ENCODE measurements at places on chromosomes 5 and 9. TPM values are rescaled to one million over a fixed set of nuclear protein-coding genes. Genes with fewer than 3 reads are reported as not detected.

GRCh38 chr9:116516456-116516855, 170.6 kb upstream of the TRIM32 start:
- H3K36me3 ChIP-seq: no peaks in the 10 kb centered on the region
- H3K27ac ChIP-seq: no peak overlapping the region
- H3K4me1 ChIP-seq: no peaks in the 10 kb centered on the region
- no peak overlapping the region for H3K4me3 ChIP-seq

DNA sequence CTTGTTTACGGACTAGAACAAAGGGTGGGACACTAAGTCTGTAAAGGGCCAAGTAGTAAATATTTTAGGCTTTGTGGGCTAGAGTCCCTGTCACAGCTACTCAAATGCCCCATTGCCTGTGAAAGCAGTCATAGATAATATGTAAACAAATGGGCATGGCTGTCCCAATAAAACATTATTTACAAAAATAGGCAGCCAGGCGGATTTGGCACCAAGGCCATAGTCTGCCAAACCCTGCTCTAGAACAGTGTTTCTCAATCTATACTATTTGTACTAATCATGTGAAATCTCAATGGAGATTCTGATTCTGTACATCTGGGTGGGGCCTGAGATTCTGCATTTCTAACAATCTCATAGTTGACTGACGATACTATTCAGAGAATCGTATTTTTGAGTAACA, 92.0 kb downstream of the RFX3 start:
- no peak for DNase-seq
- H3K4me3 ChIP-seq: no peak overlapping the region
- H3K27me3 ChIP-seq: no peaks in the 10 kb centered on the region
- no peak overlapping the region for H3K27ac ChIP-seq

The SPAAR gene
- total RNA-seq: 17.3 TPM

The ERGIC1 gene
- total RNA-seq: 149 TPM

Data from Peyer's patch (tissue), 4 donors.